ENCODE measurements at places on chromosomes 1 and 21. TPM values are rescaled to one million over a fixed set of nuclear protein-coding genes. Genes with fewer than 3 reads are reported as not detected.

- DNase-seq, result no peak
Measured at GRCh38 chr1:168408884-168409283, 128.2 kb downstream of the TBX19 start.

Gene FMO4
- polyA plus RNA-seq, result 9.4 TPM

DNA sequence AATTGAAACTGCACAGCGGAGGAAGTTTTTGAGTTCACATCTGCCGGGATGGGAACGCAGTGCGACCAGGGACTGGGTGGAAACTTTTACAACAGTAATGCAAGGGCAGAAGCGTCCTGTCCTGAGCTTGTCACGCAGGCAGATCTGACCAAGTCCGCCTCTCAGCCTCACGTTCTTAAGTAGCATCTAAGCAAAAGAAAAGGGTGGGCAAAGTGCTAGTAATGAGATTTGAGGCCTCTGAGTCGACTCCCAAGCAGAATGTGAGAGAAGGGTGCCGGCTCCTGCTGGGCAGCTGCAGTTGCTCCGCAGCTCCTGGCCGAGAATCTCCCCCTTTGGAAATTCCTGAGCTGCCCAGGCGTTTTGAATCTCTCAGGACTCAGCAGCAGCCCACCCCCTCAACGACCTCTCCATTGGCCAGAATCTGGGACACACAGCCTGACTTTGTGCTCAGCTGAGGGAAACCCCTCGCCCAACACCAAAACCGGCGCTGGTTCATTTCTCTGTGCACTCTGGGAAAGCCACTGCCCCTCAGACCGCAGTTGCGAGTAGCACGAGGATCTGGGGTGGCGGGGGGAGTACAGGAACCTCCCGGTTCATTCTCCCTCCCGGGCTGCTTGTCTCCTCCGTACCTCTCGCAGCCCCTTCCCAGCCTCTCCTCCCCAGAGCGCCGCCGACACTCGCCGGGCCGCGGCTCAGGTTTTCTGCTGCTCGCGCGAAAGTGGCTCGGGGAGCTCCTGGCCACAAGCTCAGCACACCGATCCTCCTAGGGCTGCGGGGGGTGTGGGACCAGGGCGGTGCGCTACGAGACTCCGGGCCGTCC is 913 bp upstream of the S1PR1 start:
- DNase-seq, result peak; percentile 80

GRCh38 chr1:147185432-147185831 is 13.2 kb upstream of the PRKAB2 start:
- no peak for DNase-seq

GRCh38 chr1:237342730-237343129 is 300.7 kb downstream of the RYR2 start:
- DNase-seq, result no peak

- DNase-seq, result no peak
Measured at GRCh38 chr1:40825996-40826395, 36.2 kb downstream of the CITED4 start.

GRCh38 chr1:43256675-43257570 is 12.9 kb upstream of the TMEM125 start:
- no peak for DNase-seq

DNA sequence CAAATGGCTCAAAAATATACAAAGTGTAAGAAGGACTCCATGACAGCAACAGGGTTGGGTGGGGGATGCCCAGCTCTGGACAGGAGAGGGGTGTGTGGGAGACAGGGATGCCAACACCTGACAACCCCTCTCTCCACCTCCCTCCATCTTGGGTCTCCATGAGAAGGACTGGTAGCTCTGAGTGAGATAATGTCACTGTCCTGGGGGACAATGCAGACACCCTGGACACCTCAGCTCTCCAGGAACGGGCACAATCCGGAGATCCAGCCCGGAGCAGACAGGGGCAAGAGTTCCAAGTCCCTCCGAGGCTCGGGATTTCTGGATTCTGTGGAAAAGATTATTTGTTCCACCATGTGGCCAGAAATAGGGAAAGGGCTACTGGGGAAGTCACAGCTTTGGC is 122.5 kb downstream of the GLIS1 start:
- peak; percentile 24 for DNase-seq

DNA sequence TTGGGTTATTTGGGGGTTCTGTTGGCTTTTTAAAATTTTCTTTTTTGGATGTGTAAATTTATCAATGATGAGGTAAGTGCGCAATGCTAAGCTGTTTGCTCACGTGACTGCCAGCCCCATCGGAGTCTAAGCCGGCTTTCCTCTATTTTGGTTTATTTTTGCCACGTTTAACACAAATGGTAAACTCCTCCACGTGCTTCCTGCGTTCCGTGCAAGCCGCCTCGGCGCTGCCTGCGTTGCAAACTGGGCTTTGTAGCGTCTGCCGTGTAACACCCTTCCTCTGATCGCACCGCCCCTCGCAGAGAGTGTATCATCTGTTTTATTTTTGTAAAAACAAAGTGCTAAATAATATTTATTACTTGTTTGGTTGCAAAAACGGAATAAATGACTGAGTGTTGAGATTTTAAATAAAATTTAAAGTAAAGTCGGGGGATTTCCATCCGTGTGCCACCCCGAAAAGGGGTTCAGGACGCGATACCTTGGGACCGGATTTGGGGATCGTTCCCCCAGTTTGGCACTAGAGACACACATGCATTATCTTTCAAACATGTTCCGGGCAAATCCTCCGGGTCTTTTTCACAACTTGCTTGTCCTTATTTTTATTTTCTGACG is 3.1 kb downstream of the OLIG2 start:
- no peak for DNase-seq

DNA sequence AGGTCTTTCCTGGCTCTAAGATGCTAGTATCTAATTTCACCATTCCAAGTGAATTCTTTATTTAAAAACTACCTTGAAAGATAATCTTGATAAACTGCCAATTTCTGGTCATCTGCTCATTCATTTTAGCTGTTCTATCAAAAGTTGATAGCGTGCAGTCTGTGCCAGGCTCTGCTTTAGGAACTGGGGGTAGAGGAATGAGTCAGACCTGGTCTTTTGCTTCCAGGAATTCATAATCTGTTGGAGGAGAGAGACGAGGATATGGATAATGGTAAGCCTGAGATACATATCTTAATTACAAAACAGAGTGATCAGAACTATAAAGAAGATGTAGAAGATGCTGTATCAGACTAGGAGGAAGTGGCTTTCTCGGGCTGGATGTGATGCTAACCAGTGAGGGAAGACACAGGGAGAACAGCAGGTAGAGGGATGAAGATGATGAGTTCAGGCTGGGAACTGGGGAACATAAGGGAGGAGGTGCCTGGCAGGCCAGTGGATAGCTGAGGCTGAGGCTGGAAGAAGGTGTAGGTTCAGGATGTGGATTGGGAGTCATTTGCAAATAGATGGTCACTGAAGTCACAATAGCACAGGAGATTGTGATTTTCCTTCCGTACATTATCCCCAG is 12.3 kb upstream of the PHC2 start:
- no peak for DNase-seq

- no peak for DNase-seq
Measured at GRCh38 chr1:43875331-43875730, 58.3 kb upstream of the ARTN start.

GRCh38 chr1:111720274-111720976 is 18.8 kb downstream of the INKA2 start:
- DNase-seq, result no peak
